ENCODE measurements at places on chromosomes 13 and 19.

- DNase-seq: no peak
These were observed 96.6 kb downstream of the TEX26 start for GRCh38 chr13:31029102-31029501.

DNA sequence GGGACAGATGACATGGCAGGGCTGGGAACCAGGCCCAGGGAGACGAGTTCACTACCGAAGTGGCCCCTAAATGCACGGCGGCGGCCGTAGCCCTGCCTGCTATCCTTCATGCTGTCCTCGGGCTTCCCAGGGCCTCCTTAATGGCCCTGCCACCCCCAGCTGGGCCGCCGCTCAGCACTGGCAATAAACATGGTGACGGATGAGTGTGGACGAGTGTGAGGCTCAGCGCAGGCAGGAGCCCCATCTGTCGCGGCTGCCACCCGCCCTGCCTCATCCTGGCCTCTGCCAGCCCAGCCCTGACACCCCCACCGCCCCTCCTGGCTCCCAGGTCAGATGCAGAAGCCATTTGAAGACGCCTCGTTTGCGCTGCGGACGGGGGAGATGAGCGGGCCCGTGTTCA lies 13.6 kb downstream of the PIN1 start:
- DNase-seq: no peak

DNA sequence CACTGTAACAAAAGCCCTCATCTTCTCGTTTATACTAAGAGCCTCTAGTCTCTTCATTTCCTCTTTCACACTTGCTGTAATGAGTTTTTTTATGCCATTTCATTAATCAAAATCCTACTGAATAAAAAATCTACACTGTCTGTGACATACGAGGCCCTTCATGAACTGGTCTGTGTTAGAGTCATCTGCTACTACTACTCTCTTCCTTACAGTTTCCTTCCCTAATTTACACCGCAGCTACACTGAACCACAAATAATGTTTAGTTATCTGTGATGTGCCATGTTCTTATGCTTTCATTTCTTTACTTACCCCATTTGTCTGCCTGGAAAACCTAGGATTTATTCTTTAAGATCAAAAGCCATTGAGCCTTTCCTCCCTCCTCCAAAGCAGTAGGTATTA lies 16.0 kb downstream of the UFM1 start:
- DNase-seq: no peak

- DNase-seq: no peak
These were observed 17.9 kb downstream of the FBN3 start for GRCh38 chr19:8131517-8131916.

DNA sequence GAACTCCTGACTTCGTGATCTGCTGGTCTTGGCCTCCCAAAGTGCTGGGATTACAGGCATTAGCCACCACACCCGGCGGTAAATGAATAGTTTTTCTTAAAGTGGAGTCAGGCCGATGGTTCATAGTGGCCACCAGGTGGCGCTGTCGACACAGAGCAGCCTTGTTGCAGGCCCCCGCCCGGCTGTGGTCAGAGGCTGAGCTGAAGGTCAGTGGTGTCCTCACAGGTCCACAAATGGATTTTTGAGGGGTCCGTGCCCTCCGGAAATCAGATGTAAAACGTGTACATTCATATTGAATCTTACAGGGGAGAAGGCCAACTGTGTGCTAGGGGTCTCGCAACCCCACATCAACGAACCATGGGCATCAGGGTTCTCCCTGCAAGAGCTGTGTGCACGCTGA lies 13.4 kb upstream of the WDR18 start:
- no peak for DNase-seq

GRCh38 chr19:48671446-48671995 lies 1.3 kb downstream of the NTN5 start:
- no peak for DNase-seq

DNA sequence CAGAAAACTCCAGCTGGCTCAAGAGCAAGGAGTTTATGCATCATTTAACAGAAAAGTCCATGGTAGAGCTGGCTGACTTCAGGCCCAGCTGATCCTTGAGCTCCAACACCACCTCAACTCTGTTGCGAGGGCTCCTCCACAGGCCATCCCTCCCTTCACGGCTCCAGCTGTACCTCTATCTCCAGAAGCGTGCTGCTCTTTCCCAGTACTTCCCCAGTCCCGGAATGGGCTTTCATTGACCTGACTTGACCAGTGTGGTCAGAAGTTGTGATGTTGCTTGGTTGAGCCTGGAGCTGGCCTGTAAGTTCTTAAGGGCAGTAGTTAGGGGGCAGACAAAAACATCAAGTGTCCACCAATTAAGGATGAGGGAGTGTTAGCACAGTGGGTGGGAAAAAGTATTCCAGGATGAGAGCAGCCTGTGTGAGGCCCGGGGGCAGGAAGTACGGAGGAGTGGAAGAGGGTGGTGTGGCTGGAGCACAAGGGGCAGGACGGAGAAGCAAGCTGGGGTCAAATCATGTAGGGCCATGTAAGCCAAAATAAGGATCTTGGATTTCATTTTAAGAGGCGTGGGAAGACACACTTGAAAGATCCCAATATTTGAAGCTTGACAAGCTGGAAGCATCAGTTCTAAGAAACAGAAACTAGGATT lies 24.0 kb downstream of the SKA3 start:
- DNase-seq: no peak

GRCh38 chr19:46367426-46367825 lies 20.5 kb downstream of the PPP5C start:
- no peak for DNase-seq

GRCh38 chr13:62014299-62014698 lies 598.6 kb upstream of the PCDH20 start:
- DNase-seq: no peak

DNA sequence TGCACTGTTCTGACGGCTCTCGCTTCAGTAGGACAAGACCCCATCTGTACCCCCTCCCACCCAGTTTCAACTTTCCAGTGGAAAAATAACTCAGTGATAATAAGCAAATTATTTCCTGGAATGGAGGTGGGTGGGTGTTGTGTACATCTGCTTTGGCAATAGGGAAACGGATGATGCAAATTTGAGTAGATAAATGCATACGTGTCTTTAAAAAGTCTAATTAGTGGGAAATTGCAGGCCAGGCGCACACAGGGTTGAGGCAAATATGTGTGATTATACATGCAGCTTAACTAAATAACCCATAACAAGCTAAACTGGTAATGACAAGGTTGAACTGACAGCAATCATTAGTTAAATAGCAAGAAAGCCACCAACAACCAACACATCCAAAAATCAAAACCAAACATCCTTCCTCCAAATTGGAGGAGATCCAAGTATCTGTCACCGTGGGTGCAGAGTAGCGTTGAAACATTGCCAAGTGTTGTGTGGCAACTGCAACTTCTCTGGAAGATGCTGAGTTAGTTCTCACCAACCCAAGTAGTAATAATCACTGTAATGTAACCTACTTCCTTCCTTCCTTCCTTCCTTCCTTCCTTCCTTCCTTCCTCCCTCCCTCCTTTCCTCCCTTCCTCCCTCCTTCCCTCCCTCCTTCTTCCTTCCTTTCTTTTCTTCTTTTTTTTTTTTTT lies 54.6 kb downstream of the TRPM4 start:
- DNase-seq: no peak

DNA sequence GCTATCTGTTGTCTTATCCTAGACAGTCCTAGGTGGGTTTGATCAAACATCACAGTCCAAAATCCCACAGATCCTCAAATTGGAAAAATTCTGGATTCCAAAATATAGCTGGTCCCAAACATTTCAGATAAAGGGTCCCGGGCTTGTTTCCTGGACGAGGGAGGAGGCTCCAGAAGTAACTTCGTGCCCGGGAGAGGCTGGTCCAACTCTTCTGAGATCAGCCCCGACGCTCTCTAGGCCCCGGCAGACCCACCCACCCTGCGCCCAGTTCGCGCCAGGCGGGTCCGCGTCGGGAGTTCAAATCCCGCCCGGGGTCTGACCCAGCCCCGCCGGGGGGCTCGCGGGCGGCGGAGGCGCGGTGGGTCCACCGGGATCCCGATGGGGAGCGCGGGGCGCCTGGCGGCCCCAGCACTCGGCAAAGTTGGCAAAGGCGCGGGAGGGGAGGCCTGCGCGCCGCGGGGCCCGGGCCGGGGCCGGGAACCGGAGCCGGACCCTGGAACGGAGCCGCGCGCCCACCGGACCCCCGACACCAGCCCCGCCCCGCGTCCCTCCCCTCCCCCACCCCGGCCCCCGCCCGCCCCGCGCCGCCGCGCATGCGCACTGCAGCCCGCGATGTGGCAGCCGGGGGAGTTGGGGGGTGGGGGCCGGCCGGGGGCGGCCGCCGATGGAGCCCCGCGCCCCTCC lies 513 bp downstream of the MIER2 start:
- DNase-seq: peak; percentile 26

DNA sequence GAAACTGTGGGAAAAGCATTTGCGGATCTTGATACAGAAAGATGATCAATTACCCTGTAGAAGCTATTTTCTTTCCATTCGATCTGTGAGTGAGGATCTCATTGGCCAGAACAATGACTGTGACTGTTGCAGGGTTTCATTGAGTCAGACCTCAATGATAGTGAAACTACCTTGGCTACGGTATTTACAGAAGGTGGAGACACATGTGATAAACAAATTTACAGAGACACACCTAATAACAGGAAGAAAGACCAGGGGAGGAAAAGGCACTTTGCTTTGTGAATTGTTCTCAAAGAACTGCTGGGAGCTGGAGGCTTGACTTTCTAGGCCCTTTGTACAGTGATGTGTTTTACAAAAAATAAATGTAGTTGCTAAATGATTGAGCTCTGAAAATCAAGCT lies 19.9 kb upstream of the ARGLU1 start:
- DNase-seq: no peak

GRCh38 chr13:67740871-67741535 lies 510.9 kb upstream of the PCDH9 start:
- DNase-seq: no peak

DNA sequence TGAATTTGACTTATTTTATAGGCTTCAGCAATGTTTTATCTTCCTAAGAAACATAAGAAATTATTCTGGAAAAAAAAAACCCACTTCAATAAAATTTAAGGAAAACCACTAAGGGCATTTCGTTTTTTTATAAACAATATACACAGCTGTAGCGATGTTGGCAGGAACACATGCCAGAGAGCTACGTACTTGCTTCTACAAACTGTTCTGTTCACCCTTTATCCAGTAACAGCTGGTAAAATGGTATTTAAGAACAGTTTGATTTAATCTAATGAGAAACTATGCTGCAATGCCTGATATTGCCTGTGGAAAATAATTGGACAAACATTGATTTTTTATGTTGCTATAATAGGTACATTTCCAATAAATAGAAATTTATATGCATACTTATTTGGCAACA lies 137.2 kb upstream of the DACH1 start:
- DNase-seq: no peak

DNA sequence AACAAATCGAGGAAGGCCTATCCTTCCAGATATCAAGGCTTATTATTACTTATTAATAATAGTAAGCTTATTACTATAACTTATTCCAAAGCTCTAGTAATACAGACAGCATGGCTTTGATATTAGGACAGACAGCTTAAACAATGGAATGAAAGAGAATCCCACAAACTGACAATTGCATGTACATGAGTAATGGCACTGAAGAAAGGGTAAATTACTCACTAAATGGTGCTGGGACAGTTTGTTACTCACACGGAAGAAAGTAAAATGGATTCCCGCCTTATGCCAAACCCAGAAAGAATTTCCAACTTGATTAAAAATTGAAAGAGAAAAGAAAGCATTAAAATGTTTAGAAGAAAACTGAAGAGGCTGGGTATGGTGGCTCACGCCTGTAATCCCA lies 60.3 kb downstream of the MIPEP start:
- no peak for DNase-seq

DNA sequence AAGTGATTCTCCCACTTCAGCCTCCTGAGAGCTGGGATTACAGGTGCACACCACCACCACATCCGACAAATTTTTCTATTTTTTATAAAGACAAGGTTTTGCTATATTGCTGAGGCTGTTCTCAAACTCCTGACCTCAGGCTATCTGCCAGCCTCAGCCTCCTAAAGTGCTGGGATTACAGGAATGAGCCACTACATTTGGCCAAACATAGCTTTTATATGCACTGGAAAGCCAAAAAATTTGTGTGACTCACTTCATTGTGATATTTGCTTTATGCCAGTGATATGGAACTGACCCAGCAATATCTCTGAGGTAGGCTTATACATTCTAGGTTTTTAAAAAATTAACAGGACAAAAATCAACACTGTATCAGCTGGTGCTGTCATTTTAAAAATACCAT lies 26.8 kb upstream of the ACOD1 start:
- no peak for DNase-seq

DNA sequence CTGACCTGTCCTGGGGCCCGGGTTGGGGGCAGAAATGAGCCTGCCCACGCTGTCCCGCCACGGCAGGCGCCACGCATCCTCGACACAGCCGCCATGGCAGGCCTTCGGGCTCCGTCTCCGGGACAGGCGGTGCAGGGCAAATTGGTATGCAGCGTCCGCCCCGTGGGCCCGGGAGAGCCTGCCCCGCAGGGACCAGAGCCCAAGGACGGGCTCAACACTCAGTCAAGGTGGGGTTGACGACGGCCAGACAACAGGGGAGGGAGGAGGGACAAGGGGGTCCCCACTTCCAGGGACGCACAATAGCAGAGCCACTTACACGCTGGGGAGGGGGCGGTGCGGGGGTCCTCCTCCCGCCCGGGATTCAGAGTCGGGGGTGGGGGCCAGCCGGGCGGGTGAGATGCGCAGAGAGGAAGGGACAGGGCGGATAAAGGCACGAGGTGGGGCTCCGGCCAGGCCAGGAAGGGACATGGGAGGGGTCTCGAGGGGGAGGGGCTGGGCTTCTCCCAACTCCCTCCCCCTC lies 1.2 kb downstream of the CTXN1 start:
- DNase-seq: no peak

Measured in activated T-helper 1 cell treated with Interleukin-2 at 50 U/mL for 16 hours (primary cell).